ENCODE measurements at places on chromosomes 3 and 15.

GRCh38 chr15:48463366-48463880, 132.2 kb downstream of the DUT start:
- no peak for DNase-seq

GRCh38 chr15:55033574-55033973, 163.2 kb downstream of the RSL24D1 start:
- DNase-seq: no peak

- DNase-seq: no peak
These were observed 107.6 kb upstream of the SEMA6D start for GRCh38 chr15:47609693-47610092.

DNA sequence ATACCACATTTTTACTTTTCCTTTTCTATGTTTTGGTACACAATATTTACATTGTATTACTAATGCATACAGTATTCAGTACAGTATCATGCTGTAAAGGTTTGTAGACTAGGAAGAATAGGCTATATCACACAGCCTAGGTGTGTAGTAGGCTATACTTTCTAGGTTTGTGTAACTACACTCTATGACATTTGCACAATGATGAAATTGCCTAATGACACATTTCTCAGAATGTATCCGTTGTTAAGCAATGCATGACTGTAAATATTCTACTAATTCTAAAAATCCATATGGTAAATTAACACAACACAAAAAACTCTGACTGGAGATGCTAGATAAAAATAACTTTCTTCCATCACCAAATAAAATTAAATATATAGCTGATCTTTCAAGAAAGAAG, 16.2 kb downstream of the NEDD4 start:
- DNase-seq: no peak

- DNase-seq: no peak
These were observed 1.8 kb upstream of the PLXND1 start for GRCh38 chr3:129608087-129608935.
